ENCODE measurements at places on chromosomes 2 and 18.

GRCh38 chr18:7021994-7022840 is 95.4 kb downstream of the LAMA1 start:
- DNase-seq = peak; percentile 68

- DNase-seq = no peak
These were observed 321.9 kb upstream of the RAB12 start for GRCh38 chr18:8287196-8287885.

DNA sequence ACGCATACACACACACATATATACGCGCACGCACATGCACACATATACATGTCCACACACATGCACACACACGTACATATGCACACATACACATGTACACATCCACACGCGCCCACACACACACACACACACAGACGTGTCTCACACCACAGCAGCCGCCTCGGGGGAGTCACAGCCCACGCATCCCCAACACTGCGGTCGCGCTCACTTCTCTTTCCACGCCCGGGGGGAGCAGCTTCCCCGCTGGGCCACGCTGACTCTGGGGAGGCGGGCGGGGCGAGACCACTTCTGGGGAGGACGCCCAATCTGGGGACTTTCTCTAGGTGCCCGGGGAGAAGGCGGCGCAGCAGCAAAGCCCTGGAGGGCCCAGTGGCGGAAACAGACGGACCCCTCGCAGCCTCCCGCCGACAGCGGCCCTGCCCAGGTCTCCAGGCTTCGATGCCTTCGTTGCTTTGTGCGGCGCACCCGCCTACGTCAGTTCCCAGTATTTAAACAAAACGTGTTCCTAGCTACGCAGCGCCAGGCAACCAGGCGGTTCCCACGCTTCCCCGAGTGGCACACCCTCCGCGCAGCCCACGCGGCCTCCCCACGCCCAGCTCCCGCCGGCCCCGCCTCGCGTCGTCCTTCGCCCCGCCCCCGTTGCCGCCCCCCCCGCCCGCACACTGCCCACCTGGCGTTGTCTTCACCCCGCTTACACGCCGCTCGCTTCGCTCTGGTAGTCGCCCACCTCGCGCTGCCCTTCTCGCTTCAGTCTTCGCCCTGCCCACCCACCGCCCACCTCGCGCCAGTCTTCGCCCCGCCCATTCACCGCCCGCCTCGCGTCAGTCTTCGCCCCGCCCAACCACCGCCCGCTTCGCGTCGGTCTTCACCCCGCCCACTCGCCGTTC is 810 bp upstream of the RBFA start:
- no peak for DNase-seq

DNA sequence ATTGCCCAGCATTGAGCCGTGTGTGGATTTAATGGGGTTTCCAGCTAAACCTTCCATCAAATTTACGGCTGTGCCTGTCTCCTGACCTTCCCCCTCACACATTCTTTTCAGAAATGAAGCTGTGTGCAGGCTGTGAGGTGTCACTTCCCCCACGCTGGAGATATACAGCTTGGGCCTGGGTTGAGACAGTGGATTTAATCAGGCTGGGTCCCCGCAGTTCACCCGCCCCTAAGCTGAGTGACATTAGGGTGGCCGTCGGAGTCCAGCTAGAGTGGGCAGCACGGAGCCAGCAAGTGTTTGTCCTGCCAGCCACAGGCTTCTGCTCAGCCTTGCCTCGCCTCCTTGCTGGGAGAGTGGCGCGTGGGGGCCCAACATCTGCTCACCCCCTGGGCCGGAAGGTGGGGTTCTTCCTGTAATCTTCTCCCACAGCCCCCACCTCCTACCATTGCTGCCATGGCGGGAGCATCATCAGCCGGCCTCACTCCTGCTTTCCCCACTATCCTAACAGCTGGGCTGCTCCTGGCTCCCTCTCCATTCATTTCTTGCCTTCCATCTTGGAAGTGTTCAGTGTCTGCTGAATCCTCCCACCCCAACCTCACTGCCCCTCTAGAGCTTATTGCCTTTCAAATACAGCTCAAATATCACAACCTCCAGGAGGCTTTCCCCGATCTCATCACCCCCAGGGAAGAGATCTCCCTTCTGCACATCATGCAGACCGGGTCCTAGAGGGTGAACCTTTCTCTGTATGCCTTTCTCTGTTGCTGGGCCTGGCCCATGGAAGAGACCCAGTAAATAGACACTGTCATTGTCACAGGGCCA is 149.0 kb downstream of the GLI2 start:
- no peak for DNase-seq

DNA sequence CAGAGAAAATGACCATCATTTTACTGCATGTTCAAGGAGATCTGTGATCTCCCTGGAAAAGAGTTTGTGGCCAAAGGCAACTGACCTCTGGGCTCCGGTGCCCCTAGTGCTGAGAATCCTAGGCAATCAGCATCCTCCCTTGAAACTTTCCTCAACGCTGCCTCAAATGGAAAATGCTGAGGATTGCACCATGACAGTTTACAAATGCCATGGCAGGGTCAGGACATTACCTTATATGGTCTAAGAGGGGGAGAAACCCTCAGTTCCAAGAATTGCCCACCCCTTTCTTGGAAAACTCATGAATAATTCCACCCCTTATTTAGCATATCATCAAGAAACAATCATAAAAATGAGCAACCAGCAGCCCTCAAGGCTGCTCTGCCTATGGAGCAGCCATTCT is 48.3 kb downstream of the ALPK2 start:
- peak; percentile 47 for DNase-seq

Data from RCC 7860 (cell line).